ENCODE measurements at places on chromosomes 1 and 21.

- no peak for DNase-seq
Observed at GRCh38 chr1:175129997-175130648, 62.5 kb downstream of the KIAA0040 start.

GRCh38 chr1:7680207-7680954 is 90.7 kb upstream of the VAMP3 start:
- DNase-seq: no peak

DNA sequence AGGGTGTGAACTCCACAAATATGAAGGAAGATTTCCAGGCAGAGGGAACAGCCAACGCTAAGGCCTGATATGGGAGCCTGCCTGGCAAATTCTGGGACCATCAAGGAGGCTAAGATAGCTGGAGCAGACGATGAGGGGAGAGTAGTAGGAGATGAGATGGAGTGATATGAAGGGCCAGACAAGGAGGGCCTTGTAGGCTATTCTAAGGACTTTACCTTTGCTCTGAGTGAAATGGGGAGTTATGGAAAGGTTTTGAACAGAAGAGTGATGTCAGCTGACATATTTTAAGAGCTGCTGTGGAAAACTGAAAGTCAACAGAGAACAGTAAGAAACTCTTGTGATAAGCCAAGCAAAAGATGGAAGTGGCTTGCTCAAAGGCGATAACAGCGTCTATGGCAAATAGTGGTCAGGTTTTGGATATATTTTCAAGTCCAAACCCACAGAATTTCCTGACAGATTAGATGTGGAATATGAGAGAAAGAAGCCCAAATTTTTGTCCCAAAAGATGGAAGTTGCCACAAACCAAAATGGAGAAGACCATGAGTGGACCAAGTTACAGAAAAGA is 2.1 kb upstream of the TP53BP2 start:
- DNase-seq: no peak

DNA sequence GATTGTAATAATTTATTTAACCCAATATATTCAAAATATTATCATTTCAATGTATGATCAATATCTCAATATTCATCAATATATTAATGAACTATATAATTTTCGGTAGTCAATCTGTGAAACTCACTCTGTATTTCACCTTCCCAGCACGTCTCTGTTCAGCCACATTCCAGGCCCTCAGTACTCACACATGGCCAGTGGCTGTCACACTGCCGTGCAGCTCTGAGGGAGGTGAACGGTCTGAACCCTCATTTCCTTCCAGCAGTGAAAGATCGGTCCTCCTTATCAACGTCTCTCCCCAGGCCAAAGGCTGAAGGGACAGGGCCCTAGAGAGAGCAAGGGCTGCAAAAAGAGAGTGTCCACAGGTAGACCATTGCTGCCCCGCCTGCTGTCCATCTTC is 39.5 kb upstream of the ZNF124 start:
- DNase-seq: no peak

- DNase-seq: no peak
Observed at GRCh38 chr1:58848818-58849411, 65.1 kb upstream of the JUN start.

DNA sequence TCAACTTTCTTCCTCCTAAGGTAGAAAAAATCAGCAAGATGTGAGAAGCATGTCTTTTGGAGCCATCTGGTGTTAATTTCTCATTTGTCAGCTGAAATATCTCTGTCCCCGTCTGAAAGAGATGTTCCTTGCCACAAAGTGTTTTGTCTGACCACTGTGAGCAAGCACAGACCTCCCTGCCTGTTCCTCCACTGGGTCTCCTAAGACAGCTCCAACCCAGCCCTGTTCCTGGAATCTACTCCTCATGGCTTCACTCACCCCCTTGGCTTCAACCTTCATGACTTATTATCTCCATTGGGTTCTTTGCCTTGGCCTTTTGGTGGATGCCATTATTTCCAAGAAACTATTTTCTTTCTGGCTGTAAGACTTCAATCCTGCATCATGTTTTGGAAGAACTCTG is 65.7 kb upstream of the CACHD1 start:
- no peak for DNase-seq

DNA sequence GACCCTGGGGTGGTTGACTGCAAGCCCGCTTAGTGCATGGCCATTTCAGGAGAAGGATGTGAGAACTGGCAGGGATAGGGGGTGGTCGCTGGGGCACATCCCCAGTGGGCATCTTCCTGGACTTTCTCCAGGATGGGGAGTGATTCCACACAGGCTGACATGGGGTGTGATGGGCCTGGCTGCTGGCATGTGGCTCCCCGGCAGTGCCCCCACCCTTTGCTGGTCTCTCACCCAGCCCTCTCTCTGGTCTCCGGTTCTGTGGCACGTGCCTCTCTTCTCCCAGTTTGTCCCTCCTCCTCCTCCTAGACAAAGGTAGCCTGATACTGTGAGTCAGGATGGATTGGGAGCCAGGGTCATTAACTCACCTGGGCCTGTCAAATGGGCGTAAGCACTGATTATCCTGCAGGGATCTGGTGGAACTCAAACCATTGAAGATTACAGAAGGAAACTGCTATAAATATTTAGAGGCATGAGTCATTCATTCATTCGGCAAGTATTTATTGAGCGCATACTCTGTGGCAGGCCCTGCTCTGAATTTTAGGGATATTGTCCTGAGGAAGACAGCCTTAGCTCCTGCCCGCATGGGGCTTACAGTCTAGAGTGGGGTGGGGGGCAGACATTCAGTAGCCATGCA is 23.6 kb upstream of the EPS8L3 start:
- DNase-seq: peak; percentile 43

DNA sequence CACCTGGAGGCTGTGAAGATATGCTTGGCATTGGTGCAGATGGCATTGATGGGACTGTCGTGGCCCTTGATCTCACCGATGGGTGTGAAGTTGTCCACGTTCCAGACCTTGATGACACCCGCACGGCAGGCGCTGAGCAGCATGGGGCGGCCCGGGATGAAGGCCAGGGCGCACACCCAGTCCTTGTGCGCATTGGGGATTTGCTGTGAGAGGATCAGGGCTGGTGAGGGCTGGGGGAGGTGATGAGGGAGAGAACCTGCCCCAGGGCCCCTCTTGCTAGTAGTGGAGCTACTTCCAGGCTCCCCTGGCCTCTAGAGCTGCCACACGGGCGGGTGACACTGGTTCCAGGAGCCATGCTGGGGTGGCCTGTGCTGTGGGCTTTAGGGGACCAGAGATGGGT is 48.8 kb downstream of the KIF21B start:
- no peak for DNase-seq

DNA sequence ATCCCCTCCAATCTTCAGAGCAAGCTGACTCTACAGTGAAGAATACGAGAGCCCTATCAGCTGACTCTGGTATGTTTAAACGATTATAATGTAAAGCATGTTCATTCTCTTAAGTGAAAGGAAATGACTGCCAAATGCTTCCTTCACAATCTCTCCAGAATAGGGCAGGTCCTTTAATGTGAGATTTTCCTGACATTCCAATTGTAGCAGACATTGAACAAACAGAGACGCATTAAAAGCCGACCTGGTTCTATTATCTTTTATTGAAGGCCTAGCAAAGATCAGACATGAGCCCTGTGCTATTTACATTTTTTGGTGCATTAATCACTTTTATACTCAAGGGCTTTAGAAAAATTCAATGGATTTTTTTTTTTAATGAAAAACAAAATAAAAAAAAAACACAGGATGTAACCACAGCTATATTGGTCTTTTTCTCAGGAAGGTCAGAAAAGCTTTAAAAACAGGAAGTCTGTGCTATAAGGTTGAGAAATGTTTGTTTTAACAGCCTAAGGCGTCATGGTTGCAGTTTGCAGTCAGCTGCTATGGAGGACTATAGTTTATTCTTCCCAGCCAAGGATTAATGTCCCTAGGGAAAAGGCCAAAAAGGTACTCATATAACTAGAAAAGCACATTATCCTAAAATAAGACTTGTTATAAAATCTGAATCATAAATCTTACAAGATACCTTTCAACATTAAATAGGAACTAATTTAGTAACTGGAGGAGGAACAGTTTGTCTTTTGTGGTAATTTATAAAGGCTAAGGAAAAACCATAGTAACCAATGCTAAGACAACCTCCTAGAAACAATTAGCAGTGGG is 104.8 kb downstream of the RERE start:
- no peak for DNase-seq

GRCh38 chr21:31364253-31364945 is 20.3 kb upstream of the TIAM1 start:
- DNase-seq: no peak

DNA sequence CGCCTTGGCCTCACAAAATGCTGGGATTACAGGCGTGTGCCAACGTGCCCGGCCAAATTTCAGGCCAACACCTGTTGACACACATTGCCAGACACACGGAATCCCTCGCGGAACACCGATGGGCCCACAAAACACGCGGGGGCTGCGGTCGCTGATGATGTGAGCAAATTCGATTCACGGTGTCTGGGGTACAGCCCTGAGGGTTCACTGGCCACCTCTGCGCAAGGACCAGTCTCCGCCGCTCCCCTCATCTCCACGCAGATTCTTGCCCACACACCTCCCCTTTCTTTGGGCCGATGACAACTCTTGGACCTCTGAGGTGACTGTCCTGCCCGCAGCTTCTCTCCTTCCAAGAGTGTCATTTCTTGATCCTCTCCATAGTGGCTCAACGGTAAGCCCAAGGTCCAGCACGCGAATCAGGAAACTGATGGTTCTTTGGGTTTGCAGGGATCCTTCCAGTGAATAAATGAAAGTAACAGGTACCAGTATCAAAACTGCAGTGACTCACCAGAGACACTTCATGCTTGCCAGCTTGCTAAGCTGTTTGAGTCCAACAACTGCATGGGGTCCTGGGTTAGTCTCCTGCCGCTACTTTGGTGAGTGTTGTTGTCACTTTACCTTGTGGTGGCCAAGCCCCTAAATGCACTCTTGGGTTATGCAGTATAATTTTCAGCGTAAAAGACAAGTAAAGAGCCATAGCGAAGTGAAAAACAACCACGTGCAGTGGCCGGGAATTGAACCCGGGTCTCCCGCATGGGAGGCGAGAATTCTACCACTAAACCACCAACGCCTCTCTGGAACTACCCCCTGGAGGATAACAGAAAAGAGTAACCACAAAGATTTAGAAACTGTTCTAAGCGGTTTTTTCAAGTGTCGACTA is 11.0 kb upstream of the RNU1-3 start:
- no peak for DNase-seq

- DNase-seq: no peak
Observed at GRCh38 chr1:6884652-6885153, 99.4 kb downstream of the CAMTA1 start.

DNA sequence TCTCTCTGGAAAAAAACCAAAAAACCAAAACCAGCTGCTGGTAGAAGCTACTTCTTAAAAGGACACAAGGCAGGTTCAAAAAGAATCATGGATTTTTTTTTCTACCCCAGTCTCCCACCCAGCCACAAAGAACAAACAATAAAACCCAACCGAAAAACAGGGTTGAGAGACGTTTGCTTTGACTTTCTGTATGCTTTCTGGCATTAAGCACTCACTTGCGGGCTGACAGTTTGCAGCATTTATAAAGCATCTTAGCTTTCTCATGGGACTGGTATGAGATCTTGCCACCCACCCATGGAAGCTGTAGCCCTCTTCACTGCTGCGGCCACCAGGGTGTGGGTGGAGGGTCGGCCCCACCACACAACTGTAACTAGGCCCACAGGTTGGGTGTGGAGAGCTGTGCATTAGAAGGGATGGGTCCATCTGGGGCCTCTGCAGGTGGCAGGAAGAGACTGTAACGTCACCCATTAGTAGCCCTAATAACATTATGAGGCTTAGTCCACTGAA is 165.7 kb downstream of the RHOU start:
- no peak for DNase-seq

DNA sequence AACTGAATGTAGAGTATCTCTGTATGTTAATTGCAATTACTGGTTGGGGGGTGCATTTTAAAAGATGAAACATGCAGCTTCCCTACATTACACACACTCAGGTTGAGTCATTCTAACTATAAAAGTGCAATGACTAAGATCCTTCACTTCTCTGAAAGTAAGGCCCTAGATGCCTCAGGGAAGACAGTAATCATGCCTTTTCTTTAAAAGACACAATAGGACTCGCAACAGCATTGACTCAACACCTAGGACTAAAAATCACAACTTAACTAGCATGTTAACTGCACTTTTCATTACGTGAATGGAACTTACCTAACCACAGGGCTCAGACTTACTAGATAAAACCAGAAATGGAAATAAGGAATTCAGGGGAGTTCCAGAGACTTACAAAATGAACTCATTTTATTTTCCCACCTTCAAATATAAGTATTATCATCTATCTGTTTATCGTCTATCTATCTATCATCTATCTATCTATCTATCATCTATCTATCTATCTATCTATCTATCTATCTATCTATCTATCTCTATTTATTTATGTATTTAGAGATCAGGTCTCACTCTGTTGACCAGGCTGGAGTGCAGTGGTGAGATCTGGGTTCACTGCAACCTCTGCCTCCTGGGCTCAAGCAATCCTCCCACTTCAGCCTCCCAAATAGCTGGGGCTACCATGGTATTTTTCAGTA is 47.8 kb downstream of the CHML start:
- no peak for DNase-seq

Data from mesenteric fat pad (tissue), 1 donor.